HFF-Myc (cell line): ENCODE measurements at places on chromosomes 13 and 19.

GRCh38 chr19:40023969-40024368 is 27.1 kb downstream of the ZNF546 start:
- no peak for DNase-seq

DNA sequence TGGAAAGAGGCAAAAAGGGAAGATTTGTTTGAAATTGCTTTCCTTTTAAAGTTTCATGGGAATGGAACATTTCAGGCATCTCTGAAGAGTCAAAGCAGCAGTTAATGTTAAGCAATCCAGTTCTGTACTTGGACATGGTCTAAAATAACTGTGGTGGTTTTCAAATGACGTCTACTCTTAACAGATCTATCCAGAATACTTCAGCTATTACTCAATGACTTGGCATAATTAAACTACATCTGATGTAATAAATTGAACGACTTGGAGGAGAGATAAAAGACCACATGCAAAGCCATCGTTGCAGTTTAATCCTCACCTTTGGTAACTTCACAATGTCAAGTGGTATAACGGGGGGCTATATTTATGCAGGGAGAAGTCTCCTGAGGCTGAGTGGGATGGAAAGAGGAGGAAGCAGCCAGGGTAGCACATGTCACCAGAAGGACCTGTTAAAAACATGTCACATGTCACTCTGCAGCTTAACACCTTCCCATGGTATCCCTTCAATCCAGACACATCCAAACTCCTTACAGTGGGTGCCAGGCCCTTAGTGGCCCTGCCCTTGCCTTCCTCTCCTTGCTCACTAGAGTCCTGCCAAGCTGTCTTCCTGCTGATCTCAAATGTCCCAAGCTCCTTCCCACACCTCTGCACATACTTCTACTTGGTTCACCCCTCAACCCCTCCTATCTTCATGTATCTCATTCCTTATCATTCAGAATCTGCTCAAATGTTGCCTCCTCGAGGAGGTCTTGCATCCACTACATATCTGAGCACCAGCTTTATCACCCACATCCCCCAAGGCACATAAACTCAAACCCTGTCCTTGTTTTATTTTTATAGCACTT is 327.8 kb downstream of the SUCLA2 start:
- DNase-seq: peak; percentile 20

GRCh38 chr19:5621945-5622464 is 571 bp downstream of the SAFB2 start:
- DNase-seq: no peak

DNA sequence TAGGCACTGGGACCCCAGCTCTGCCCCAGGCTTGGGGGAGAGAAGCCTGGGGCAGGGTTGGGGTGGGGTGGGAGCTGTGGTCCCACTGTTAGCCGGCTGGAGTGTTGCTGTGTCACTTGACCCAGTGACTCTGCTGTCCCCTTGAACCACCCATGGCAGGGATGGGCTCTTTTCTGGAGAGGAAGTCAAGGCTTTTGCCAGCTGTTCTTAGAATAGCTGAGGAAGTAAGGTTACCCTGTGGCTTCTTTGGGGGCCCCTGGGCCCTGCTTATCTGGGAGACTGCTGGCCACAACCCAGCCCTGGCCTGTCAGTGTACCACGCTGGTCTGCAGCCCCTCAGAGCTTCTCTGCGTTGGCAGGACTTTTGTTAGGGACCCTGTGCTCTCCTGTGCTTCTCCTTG is 9.1 kb downstream of the PNPLA6 start:
- DNase-seq: no peak

DNA sequence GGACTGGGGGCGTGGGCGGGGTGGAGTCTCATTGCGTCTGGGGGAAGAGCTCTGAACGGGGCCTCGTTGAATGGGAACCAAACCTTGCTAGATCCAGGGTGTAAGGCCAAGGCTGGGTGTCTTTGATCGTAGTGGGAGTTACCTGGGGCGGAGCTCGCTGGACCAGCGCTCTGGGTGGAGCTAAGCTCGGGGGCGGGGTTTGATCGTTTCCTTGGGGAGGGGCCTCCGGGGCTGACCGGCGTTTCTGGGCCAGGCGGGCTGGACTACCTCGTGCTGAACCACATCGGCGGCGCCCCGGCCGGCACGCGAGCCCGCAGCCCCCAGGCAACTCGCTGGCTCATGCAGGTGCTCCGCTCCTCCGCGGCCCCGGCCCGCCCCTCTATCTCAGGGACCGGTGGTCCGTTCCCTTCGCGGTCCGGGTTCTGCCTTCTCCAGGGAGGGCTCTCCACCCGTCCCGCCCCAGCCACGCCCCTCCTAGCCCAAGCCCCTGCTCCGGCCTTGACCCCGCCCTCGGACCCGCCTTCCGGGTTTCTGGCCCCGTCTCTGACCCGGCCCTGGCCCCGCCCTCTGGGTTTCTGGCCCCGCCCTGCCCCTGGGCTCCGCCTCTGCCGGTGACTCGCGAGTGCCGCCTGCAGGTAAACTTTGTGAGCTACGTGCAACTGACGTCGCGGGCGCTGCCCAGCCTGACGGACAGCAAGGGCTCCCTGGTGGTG is 3.3 kb upstream of the RPL36 start:
- peak; percentile 73 for DNase-seq

DNA sequence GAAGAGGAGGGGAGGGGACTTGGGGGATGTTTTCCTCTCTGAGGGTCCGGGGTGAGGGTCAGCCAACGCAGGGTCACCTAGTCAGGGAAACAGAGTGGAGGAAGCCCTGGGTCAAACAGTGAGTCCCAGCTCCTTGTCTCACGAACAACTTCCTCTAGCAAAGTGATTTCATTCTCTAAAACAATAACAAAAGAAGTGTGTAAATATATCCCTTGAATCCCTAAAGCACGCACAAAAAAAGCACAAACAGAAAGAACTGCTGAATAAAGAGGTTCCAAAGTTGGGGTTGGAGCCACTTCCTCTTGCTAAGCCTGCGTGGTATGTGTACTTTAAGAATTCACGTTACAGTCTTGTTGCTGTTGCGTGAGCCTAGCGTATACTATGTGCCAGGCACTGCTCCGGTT is 1.5 kb upstream of the C5AR2 start:
- DNase-seq: no peak

DNA sequence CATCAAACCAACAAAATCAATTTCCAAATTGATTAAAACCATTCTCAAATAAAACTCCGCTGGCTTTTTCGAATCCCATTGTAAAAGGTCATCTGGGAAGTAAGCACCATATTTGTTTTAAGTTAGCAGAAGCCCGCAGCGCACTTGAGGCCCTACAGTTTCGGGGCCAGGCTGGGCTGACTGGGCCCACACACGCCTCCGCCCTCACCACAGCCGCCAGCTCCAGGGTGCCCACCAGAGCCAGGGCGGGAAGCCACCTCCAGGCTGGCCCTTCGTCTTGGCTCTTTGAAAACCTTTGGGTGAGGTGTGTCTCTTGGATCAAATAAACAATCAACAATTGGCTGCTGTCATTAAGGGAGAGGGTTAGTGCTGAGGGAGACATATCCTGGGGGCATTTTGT is 133.3 kb downstream of the SOX1 start:
- no peak for DNase-seq

- DNase-seq: no peak
Observed at GRCh38 chr13:100039740-100040139, 49.2 kb upstream of the PCCA start.

GRCh38 chr13:43848001-43848649 is 31.4 kb downstream of the CCDC122 start:
- no peak for DNase-seq

DNA sequence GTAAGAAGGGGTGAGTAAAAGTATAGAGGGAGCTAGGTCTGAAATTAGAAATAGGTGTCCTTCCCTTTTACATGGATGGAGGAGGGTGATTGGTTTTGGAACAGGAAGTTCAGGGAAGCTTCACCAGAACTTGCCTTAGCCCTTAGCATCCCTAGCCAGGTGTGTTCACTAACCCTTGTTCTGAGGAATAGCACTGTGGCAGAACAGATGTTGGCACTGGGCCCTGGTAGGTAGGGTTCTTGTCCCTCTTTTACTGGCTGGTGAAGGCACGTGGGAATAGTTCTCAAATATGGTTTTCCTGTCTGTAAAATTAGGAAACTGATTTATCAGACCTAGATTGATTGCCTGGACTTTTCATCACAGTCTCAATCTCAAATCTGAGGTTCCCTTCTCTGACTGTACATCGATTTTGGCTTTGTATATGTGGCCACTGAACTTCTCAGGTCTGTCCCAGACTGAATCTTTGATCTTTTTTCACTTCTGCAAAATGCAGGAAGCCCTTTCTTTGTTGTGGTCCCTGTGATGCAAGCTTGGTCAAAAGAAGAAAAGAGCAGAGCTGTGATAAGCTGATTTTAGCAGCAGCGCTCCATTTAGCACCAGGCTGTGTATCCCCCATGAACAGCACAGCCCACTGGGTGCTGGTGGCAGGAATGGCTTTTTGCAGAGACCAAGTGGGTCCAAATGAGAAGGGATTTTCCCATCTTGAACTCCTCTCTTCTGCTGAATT is 86.2 kb upstream of the HTR2A start:
- DNase-seq: no peak

GRCh38 chr19:55305491-55305890 is 19.6 kb downstream of the TMEM150B start:
- no peak for DNase-seq

DNA sequence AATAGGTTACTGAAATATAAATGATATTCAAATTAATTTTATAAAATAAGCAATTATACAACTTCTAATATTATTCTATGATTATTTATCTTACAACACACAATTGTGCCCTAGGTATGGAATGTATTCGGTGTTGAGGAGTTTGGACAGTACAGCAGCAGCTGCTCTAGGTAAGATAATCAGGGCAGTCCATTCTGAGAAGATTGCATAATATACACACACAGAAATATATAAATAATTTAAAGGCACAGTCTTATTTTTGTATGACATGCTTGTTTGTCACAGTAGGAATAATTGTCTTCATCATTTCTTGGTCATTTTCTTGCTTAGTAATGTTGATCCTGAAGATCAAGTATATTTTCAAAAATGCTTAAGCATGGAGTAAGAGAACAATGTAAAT is 849.4 kb upstream of the MIR17HG start:
- DNase-seq: no peak

GRCh38 chr13:30303269-30303668 is 4.1 kb downstream of the KATNAL1 start:
- DNase-seq: no peak

DNA sequence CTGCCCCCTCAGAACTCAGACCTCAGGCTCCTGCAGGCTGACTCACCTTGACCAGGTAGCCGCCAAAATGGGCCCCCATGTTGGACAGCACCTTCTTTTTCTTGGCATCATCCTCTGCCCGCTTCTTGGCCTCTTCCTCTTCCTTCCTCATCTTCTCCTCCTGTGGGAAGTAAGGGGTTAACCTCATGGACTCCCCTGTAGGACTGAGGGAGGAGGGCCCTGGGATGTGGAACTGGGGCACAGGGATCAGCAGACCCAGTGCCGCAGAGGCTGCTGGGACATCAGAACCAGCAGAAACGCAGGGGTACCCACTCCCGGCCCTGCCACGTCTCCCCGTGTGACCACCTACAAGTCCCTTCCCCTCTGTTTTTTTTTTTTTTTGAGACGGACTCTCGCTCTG is 11.1 kb downstream of the TNNT1 start:
- no peak for DNase-seq

DNA sequence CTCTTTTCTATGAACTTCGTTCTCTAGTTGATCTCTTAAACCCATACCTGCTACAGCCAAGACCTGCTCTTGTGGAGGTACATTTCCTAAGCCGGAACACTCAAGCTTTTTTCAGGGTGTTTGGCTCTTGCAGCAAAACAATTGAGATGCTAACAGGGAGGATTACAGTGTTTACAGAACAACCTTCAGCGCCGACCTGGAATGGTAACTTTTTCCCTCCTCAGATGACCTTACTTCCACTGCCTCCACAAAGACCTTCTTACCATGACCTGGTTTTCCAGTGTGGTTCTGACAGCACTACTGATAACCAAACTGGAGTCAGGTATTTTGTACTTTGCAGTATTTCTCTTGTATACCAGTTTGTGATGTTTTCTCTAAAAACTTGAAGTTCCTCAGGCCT is 506 bp downstream of the KCNRG start:
- no peak for DNase-seq

- DNase-seq: peak; percentile 32
Observed at GRCh38 chr19:15177269-15178116, 23.3 kb downstream of the NOTCH3 start.

- peak; percentile 92 for DNase-seq
Observed at GRCh38 chr19:46788262-46788967, at the start of gene SLC1A5. SLC1A5 (minus strand) TSS chr19:46788594; CDS start chr19:46787965, 629 bp downstream.

DNA sequence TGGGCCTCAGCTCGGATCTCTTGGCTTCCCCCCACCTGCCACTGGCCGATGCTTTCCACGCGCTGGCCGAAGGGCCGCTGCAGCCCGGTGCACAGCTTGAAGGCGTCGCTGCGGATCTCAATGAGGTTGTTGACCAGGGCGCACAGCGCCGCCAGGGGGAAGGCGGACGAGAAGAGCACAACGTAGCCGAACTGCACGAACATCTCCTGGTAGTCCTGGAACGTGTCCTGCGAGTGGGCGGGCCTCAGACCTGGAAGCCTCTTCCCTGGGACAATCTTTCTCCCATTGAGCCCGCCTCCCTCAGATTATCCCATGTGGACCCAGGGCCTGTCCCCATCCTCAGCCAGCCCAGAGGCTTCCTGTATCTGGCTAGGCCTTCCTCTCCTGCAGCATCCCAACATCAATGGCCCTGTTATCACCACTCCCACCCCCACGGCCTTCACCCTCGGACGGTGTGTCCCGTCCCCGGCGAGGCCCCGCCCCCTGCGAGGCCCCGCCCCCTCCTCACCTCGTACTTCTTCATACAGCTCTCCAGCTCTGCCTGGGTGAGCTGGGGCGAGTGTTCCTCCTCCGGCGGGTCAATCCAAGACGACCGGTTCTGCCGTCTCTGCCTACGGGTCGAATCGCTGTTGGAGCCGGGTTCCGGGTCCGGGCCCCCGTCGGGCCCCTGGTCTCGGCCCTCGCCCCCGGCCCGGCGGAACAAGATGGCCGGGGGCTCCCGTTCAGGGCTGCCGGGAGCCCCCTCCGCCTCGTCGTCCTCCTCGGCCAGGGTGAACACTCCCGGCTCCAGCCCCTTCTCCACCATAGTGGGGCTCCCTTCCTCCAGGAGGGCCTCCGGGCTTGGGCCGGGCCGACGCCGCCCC is 6.8 kb downstream of the ANO8 start:
- no peak for DNase-seq

DNA sequence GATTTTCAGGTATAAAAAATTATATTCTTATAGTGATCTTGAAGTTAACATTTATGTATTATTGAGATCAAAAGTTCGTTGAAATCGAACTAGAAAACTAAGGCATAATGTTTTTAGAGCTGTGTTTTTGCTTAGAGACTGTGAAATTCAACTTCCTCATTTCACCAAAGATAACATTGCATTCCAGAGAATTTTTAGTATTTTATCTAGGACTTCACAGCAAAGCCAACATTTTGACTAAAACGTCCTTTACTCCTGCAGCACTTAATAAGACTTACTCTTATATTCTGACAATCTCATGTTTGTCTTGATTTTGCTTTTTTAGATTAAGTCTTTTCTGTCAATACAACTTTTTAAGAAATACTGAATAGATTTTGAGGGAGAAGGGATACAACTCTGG is 4.7 kb downstream of the KCTD4 start:
- DNase-seq: no peak

- DNase-seq: no peak
Observed at GRCh38 chr19:19587771-19588170, 30.7 kb downstream of the PBX4 start.

- no peak for DNase-seq
Observed at GRCh38 chr19:29666578-29667386, 1.5 kb downstream of the PLEKHF1 start.

GRCh38 chr19:8387688-8388611 is 2.2 kb upstream of the RAB11B start:
- no peak for DNase-seq

- no peak for DNase-seq
Observed at GRCh38 chr13:86135856-86136255, 336.6 kb upstream of the SLITRK6 start.

GRCh38 chr13:59809564-59809963 is 354.2 kb downstream of the DIAPH3 start:
- DNase-seq: no peak
